ENCODE measurements at places on chromosomes 7 and 10.

GRCh38 chr7:47720141-47720906 is 138.4 kb upstream of the TNS3 start:
- DNase-seq = no peak

- DNase-seq = no peak
Measured at GRCh38 chr10:95542330-95542729, 18.8 kb downstream of the SORBS1 start.

GRCh38 chr7:134174795-134175261 is 47.7 kb downstream of the LRGUK start:
- no peak for DNase-seq

DNA sequence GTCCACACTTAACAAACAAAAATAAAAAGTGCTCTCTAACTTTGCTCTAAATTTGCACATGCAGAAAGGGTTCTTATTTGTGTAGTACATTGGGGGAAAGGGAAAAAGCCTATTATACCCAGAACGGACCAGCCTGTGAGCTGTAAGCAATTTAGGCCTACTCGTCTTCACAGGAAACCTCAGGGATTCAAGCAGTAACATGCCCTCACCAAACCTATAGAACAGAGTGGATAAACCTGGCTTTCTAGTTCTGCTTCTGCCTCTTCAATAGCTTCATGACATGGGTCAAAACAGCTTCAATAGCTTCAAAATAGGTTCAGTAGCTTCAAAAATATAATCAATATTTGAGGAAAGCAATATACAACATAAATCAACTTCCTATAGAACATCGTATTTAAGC is 163.7 kb downstream of the ARL4A start:
- DNase-seq = no peak

DNA sequence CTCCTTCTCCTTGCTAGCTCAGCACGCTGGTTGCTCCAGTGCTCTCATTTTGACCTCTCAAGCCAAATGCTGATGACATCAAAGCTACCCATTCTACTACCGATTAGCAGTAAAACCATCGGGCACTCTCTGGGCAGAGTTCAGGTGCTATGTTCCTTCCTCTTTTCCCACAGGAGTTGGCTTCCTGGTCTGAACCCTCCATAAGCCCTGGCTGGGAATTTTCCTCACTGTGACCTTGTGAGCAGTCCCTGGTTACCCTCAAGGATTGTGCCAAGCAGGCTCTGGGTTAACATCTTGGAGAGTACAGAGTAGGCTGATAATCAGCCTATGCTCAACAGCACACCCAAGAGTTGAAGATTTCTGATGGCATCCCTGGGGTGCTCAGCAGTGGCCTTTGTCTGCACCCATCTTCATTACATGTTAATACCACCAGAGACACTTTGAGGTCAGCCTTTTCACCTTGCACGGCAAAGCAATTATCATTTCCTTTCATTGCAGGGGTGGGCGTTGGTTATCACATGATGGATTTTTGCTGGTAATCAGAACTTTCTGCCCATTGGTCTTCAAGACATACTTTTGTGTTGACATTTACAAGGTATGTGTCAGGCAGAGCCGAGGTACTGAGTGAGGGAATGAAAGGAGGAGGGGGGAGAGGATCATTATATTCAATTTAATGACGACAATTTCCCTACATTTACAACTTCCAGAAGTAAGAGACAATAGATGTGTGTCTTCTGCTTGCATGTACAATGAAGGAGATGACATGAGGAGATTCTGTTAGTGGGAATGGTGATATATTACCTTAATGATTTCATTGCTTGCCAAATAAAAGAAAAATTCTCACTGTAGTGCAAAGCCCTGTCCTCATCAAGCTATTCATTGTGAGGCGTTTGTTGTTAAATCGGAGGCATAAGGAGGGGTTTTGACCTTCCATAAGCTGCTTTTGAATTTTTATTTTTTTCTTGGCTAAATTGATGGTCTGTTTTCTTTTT is 452.0 kb downstream of the LRMDA start:
- DNase-seq = no peak

DNA sequence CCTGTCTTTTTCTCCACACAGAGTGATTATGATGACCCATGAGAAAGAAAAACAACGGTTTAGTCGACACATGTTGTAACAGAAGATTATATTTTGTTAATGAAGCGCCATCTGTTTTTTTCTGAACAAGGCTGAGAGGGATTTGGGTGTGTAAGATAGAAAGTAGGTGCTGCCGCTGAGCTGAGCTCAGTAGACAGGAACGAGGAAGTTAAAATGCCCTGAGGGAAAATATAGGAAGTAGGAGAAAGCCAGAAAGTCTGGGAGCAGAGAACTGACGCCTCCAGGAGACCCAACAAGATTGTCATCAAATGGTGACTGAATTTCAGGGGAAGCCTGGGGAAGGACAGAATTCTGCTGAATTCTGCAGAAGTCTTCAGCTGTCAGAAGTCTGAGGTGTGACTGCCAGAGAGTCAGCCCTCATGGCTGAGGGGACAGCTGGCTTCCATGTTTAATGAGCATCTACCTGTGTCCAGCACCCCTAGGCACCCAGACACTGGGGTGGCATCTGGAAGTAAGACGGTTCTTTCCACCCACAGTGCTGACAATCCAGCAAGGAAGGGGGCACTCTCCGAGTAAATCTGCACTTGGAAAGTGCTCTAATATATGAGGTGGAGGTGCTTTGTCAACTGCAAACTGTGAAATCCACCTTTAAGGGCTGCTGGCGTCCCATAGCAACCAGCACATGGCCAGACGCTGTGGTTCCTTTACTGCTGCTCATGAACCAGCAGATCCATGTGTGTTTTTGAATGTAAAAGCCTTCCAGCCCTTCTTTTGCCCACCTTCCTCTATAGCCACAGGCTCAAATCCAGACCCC is 12.5 kb upstream of the TSPAN15 start:
- no peak for DNase-seq

GRCh38 chr7:144653449-144653848 is 182.4 kb downstream of the TPK1 start:
- DNase-seq = no peak

DNA sequence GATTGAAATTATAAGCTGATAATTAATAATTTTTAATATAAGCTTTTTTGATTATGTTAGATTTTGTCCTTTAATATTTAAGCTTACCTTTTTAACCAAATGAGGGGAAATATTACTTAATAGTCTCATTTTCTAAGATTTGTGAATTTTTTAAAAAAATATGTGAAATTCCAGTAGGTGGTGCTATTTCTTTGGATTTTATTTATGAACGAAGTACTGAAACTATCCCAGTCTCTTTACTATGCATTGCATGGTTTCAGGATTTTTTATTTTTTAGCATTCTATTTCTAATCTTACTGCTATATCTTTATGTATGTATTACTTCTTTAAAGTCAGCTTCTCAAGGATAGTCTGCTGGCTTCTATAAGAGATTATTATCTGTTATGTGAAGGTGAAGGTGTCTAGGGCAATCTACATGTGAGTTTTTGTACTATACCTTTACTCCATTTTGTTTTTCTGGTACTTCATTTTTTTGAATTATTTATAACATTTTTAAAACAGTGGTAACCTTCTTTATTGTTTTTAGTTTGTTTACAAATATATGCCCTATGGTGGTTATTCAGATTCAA is 78.3 kb downstream of the ATRNL1 start:
- DNase-seq = no peak

GRCh38 chr7:36748017-36748487 is 23.8 kb upstream of the AOAH start:
- no peak for DNase-seq

- no peak for DNase-seq
Measured at GRCh38 chr10:133324198-133324792, 12.4 kb downstream of the CALY start.

- no peak for DNase-seq
Measured at GRCh38 chr7:36652431-36652830, 71.9 kb downstream of the AOAH start.

Measured in NCI-H2081 treated with DMSO at 0.1 percent for 48 hours (cell line).